ENCODE measurements at places on chromosomes 12 and 14.
A peak's percentile ranks its signal among the peaks of the same experiment; 100 is the strongest.

GRCh38 chr12:101066489-101066888, 143.5 kb downstream of the SLC5A8 start:
- DNase-seq: no peak

GRCh38 chr12:24244231-24244630, 294.8 kb upstream of the SOX5 start:
- DNase-seq: no peak

DNA sequence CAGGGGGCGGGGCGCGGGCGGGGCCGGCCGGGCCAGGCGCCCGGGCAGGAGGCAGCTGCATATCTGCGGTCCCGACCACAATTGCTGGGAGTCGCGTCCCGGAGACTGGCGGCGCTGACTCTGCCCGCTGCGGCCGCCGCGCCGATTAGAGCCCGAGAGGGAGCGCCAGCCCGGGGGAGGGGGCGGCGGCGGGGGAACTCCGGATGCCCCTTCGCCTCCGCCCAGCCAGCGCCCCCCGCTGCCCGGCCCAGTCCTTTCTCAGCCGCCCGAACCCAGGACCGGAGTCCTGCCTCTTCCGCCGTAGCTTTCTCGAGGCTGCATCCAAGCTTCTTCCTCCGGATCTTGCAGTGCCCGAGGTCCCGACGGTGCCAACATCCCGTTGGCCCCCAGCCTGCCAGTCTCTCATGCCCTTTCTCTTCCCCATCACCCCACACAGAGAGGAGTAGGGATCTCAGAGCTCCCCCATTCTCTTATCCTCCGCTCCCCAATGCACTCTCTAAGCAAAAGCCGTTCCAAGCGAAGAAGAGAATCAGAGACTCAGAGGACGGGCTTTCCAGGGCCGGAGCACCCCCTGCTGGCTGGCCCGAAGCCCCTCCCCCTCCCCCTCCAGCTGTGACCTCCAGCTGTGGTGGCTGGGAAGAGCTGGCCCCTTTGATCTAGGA, 8.8 kb upstream of the SP7 start:
- DNase-seq: peak; percentile 52

- DNase-seq: no peak
Observed at GRCh38 chr12:55676707-55677106, 31.0 kb downstream of the ITGA7 start.

DNA sequence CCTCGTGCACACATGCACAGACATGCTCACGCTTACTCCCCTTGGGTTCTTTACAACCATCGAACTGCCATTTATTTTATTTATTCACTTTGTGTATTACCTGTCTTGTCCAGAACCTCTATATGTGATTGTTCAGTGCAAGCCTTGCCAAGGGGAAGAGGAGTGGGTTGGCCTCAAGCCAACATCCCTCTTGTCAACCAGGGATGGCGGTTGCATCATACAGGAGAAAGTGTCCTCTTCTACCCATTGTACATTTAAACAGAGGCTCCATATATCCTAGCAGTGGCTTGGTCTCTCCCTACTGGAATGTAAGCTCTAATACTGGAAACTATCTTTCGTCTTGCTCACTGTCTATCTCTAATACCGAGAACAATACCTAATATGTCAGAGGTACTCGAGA, 108.4 kb downstream of the C12orf42 start:
- no peak for DNase-seq

DNA sequence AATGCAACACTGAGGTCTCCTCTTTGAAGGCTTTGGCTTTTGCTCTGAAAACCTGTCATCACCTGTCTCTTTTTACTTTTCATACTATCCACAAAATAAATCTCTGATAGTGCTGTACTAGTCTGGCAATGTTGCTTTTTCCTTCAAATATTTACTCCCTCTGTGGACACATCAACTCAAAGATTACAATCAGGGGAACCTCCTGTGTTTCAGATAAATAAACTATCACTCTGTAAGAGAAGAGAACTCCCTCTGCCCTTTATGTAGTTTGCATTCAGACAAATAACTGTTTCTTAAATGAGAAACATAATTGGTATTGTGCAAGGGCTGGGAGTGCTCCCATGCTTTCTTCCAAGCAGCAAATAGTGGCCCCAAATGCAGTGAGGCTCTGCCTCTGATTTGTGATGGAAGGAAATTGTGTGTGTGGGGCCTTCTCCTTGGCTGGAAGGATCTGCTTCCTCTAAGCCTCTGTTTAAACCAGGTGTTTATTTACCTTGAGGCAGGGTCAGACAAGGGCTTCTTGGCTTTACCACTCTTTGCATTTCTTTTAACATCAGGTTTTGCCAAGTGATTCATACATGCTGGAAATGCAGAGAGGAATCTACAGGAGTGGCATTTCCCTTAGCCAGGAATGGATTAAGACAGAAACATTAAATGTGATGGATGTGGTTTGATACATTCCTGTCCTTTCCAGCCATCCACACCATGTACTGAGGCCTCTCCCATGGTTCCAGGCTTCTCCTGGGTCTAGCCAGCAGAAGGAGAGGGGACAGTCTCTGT, 69.0 kb downstream of the AKAP6 start:
- DNase-seq: no peak

GRCh38 chr14:95943699-95944098, 67.1 kb downstream of the TUNAR start:
- DNase-seq: no peak

GRCh38 chr14:22052795-22053194, 379.2 kb upstream of the OR4E1 start:
- DNase-seq: no peak

DNA sequence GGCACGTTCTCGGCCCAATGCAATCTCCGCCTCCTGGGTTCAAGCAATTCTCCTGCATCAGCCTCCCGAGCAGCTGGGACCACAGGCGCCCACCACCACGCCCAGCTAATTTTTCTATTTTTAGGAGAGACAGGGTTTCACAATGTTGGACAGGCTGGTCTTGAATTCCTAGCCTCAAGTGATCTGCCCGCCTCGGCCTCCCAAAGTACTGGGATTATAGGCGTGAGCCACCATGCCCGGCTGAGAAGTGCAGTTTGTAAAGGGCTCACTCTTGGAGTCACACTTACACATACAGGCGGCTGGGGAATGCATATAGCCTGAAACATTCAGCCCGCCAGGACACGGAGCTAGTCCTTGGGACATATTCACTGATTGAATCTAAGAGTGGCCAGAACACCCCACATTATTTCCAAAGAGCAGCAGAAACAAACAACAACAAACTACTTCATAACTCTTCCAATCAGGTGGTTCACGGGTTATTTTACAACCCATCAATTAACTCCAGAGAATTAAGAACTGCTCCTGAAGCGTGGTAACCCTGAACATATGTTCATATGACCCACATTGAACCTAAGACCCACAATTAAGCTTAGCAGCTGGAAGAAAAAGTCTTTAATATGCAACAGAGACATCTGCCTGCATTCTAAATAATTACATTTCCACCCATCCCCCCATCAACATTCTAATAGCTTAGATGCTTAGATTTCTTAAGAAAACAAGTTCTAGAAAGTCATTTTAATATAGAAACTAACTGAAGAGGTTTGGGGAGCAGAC, 49.2 kb downstream of the SSH1 start:
- DNase-seq: no peak

DNA sequence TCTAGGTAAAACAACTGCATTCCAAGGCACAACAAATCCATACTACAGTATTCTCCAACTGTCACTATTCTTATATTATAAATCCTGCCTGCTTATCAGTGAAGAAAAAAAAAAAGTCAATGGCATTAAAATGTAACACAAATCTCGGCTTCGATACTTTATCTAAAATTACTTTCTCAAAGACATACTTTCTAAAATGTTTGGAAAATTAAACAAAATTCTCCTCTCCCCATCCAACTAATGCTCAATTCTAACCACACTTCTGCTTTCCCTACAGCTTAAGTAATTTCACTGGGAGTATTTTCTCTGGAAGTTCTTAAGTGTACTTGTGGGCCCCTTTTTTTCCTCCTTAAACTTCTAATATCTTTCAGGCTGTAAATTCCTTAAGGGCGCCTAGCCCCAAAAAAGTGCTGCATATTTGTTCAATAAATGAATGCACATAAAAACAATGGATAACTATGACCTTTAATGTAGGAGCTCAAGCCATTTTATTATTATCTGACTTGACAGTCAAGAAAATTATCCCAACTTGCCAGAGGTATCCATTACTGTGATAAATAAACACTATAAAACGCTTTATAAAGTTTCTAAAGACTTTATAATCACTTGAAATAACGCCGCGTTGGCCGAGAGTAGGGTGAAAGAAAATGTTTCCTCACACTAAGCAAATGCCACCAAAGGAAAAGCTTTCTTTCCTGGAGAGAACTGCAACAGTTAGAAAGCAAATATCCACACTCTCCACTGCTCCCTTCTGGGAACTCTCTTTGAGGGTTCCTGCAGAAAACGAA, 977 bp downstream of the HEATR5A start:
- DNase-seq: no peak

DNA sequence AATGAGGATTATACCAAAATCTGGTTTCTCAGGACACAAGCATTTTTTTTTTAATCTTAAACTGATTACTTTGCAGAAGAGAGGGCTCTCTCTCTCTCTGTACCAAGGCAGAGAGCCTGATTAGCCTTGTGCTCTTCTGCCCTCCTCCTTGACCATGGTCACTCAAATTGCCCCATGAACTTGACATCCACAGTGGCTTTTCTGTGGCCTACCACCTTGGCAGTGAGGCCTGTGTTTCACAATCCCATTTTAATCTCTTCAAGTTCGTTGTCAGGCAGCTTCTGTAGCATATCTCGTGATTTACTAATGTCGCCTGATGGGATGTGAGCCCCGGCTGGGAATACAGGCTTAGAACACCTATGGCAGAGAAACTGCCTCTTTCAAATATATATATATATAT, 30.7 kb upstream of the PWP1 start:
- DNase-seq: no peak

GRCh38 chr12:115588131-115588530, 689.4 kb downstream of the MED13L start:
- no peak for DNase-seq

- no peak for DNase-seq
Observed at GRCh38 chr14:99513183-99513694, 32.0 kb downstream of the CCNK start.

DNA sequence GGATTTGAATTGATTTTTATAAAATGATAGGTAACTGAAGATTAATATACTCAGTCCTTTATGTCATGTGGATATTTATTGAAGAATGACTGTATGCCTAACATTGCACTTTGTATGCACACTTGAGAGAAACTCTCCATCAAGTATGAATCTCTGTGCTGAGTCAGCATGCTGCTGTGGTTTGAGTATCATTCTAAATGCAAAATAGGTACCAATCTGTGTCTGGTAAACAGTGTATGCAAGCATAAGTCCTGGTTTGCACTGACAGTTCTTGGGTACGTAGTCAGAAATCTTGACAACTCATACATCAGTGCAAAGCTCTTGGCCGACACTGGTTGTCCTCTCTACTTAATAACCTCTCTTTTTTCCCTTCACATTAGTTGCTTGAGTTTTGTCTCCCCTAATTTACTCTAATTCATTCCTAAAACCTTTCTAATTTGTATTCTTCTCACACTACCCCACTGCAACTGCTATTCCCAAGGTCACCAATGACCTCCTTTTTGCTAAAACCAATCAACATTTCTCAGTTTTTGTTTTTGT, 21.8 kb downstream of the MGAT4C start:
- DNase-seq: no peak

DNA sequence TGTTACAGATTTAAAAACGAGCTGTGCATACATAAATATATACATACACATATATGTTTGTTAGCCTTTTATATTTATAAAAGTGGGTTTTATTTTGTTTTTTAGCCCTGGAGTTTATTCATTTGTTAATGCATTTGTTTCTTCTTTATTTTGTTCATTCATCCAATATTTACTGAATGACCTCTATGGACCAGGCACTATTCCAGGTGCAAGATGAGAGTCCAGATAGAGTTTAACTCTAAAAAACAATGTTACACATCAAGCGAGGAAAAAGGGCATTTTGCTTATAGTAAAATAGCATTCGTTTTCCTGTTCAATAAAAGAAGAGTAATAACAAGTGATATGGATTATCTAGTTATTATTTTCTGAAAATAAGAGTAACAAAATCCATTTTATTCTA, 14.2 kb downstream of the ACSS3 start:
- DNase-seq: no peak

DNA sequence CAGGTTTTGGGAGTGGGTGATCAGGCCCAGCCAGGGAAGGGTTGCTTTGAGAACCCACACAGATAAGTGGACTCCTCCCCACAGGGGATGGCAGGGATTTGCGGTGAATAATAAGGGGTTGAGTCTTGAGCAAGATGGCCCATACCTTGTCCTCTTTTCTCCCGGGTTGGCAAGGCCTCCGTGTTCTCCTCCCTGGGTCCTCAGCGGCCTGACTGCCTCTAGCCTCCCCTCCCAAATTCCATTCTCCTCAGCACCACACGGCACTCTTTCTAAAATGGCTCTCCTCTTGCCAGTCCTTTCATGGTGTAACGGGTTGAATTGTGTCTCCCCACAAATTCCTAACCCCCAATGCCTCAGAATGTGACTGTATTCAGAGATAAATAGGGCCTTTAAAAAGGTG, 70.0 kb downstream of the CHST11 start:
- no peak for DNase-seq

DNA sequence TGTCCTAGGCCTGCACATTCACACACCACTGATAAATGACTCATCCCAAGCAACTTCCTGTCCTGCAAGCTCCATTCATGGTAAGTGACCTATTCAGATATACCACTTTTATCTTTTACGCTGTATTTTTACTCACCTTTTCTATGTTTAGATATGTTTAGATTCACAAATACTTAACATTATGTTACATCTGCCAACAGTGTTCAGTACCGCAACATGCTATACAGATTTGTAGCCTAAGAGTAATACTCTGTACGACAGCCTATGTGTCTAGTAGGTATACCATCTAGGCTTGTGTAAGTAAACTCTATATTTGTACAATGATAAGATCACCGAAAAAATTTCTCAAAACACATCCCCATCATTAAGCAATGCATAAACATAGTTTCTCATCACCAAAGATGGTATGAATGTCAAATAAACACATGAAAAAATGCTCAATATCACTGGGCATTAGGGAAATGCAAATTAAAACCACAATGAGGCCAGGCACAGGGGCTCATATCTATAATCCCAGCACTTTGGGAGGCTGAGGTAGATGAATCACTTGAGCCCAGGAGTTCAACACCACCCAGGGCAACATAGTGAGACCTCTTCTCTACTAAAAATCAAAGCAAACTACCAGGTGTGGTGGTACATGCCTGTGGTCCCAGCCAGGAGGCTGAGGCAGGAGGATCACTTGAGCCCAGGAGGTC, 20.7 kb downstream of the ATXN2 start:
- no peak for DNase-seq

- DNase-seq: no peak
Observed at GRCh38 chr12:2325519-2325918, 272.7 kb downstream of the CACNA1C start.

DNA sequence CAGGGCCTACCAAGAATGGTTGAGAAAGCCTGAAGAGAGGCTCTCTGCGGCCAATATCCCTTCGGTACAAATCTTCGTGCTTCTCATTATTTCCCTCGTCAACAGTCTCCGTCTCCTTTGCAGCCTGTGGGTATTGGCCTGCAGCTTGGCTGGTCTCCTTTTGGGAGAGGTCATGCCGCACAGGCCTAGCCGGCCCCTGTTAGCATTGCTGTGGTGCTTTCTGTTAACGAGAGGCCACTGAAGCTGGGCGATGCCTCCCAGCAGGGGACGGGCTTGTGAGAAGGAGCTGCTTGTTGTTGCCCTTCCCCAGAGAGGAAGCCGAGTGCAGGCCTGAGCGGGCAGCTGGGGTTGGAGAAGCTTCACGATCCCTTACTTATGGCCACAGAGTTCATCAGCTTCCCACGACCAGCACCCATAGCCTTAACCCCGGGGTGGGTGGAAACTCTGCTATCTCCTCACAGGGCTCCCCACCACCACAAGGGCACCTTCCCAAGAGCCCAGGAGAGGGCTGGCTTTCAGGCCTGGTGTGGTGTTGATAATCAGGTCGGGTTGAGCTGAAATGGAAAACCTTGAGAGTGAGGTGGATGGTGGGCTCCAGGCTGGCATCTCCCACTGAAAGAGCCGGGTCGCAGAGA, 228.6 kb downstream of the ZFP36L1 start:
- no peak for DNase-seq

All from stimulated activated CD4-positive, alpha-beta T cell treated with anti-CD3 and anti-CD28 coated beads, Interleukin-15, amount 100 ng/mL, for 1 hour (primary cell).